ENCODE measurements at places on chromosomes 3 and 15. TPM values are rescaled to one million over a fixed set of nuclear protein-coding genes. Genes with fewer than 3 reads are reported as not detected.

Gene ZMYND10
- total RNA-seq: 0.62 TPM

Gene ZDHHC23
- 2.4 TPM for total RNA-seq

Gene MOBP
- not detected for total RNA-seq

Gene FSD2
- total RNA-seq: not detected

Gene CCR3
- total RNA-seq: not detected

Gene CCDC14
- 53.4 TPM for total RNA-seq

Gene TUSC7
- total RNA-seq: not detected

DNA sequence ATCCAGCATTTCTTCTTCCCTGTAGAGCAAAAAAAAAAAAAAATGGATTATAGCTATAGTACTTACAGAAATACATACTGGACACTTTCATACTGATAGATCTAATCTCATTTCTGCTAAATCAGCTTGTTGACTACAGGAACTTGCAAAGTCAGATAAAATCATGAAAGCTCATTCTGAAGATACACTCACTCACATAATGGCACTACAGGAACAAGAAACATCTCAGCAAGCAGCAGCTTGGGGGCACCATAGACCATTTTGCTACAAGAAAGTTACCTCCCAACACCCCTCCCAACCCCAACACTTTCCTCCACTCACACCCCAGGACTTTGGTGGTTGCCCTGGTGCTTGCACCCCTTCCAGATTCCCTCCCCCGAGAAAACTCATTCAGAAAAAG, 4.6 kb downstream of the MYH15 start:
- no peak for DNase-seq

GRCh38 chr3:177448987-177449359, 251.7 kb upstream of the TBL1XR1 start:
- no peak for DNase-seq

DNA sequence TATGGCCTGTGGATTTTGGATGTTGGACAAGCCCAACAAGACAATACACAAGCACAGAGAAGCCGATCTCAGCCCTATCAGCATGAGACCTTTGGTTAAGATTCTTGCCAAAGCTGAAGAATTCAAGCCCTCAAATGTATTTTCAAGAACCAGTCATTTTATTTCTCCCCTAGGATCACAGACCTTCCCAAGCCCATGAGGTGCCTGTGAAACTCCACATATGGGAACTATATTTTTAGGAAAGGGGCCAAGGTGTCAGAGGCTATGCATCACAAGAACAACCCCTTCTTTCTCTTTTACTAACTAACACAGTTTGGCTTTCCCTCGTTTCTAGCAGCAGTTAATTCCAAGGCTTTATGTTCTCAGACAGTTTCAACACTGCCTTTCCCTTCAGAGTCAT, 364.5 kb downstream of the MAGI1 start:
- no peak for DNase-seq

DNA sequence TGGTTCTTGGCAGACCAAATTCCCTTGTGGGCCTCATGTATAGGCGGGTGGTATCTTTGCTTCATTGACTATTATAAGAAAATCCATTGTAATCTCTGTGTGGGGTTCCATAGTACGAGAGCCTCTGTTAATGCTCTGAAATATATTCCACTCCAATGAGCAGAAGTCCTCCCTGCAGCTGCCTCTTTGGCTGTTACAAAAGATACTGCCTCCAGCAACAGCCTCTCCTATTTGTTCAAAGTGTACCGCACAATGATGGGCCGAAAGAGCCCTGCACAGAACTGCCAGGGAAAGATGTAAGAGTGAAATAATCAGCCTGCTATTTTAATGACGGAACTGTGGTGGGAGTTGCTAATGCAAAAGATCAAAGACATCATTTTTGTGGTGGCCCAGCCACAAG, 48.9 kb downstream of the GRK7 start:
- no peak for DNase-seq

DNA sequence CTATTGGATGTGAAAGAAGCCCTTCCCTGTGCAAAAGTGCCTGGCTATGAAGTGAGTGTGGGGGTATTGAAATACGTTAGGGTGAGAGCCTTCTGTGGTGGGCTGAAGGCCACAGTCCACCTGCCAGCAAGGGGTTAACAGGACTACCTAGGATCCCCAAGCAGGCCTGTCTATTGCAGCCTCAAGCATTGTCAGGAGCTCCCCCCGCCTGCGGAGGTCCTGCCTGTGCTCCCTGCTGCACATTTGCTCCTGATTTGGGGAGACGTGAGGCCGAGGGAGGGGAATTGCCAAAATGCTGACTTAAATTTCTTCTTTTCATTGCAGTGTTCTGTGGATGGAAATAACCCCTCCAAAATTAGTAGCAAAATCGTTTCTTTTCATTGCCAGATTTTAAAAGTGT, 56.2 kb downstream of the GABRG3 start:
- no peak for DNase-seq

DNA sequence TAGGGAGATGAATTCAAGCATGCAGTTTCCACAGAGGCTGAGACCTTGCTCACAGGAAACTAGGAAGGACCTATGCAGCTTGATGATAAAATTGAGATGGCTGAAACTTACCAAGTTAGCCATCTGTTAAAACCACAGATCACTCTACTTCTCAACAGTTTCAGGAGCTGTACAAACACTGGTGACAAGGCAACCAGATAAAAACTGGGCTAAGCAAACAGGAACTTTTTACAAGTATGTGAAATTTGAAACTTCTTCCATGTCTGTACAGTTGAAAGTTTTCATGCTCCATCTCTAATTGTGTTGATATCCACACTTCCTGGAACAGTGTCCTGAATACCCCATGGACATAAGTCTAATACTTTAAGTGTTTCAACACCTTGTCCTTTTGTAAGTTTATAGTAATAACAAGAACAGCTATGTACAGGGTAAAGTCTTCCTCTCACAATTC, 78.2 kb downstream of the FAIM start:
- peak; percentile 22 for DNase-seq

GRCh38 chr15:70113304-70113700, 15.6 kb upstream of the TLE3 start:
- no peak for DNase-seq

- DNase-seq: peak; percentile 71
These were observed 146.1 kb upstream of the TPM1 start for GRCh38 chr15:62896380-62896866.

DNA sequence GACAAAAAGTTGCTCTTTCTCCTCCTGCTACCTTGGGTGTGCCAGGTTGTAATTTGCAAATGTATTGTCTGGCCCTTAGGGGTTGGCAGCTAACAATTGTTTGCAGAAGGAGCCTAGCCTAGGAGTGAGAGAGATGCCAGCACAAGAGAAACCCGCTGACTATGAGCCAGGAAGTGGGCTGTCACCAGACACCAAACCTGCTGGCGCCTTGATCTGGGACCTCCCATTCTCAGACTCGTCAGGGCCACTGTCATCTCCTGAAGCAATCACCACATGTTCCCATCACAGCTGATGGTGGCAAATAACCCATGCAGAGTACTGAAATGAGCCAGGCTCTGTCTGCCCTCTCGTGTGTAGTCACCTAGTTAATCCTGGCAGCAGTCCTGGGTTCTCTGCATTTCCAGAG, 406.4 kb upstream of the NPAP1 start:
- no peak for DNase-seq

DNA sequence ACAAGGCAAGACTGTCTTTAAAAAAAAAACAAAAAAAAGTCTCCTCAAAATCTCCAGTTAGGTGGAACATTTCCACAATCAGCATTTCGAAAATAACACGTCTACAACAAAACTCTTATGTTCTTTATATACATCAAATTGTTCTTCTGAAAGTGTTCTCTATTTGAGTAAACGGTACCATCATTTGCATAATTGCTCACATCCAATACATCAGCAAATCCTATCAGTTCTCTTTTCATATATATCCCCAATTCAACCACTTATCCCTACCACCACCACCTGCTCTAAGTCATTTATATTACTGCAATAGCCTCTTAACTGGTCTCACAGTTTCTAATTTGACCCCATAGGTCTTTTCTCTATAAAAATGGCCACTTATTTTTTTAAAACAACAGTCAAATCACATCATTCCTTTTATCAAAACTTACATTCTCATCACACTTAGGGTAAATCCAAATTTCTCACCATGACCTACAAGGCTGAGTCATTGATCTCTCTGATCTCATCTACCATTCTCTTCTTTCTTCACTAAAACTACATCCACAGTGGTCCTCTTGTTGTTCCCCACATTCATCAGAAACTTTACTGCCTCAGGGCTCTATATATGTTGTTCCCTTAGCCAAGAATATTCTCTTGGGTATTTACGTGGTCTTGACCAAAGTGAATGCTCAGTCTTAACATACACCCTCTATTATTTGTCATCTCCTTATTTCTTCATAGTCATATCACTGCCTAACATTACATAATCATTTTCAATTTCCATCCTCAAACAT, 237.0 kb downstream of the SCAPER start:
- DNase-seq: no peak

GRCh38 chr3:112302881-112303763, 9.1 kb upstream of the SLC9C1 start:
- no peak for DNase-seq

DNA sequence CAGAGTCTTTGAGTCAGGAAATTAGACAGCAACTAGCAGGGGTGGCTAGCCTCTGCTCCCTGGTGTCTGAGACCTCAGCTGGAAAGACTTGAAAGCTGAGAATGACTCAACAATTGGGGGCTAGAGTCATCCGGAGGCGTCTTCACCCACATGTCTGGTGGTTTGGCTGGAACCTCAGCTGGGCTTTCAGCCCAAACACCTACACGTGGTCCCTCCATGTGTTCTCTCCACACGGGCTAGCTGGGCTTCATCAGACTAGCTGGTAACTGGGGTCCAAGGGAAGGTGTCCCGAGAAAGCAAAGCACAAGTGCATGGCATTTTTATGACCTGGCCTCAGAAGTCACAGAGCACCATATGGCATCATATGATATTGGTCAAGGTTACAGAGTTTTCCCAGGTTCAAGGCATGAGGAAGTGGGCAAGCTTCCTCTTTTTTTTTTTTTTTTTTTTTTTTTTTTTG, 19.9 kb upstream of the ABHD2 start:
- peak; percentile 82 for DNase-seq

DNA sequence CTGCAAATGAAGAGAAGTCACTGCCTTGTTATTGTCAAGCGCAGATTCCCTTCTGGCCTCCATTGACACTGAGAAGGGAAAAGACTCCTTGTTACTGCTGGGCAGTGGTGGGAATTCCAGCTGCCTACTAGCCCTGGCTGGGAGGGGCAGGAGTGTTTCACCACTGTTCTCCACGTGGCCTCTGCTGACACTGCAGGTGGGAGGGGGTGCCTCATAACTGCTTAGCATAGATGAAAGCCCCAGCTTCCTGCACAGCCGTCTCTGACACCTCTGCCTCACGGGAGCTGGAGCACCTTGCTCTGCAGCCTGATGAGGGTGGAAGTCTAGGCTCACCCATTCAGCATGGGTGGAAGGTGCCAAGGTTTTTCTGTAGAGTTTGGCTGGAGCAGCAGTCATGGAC, 52.1 kb downstream of the TM2D3 start:
- no peak for DNase-seq

GRCh38 chr15:99090011-99090699, 14.7 kb upstream of the SYNM start:
- no peak for DNase-seq
